ENCODE measurements at places on chromosomes 5 and 9. TPM values are rescaled to one million over a fixed set of nuclear protein-coding genes. Genes with fewer than 3 reads are reported as not detected.

The CTXN3 gene
- not detected for total RNA-seq

GRCh38 chr5:111453295-111453694, 59.0 kb downstream of the STARD4 start:
- no peak for DNase-seq

GRCh38 chr5:171142617-171143016, 166.4 kb upstream of the TLX3 start:
- no peak for DNase-seq

The LHX3 gene
- not detected for total RNA-seq

GRCh38 chr5:65812648-65813047, 90.6 kb downstream of the NLN start:
- DNase-seq: no peak

The ARL14EPL gene
- total RNA-seq: not detected

The CNTLN gene
- total RNA-seq: 18.3 TPM

The SOX30 gene
- total RNA-seq: not detected

- DNase-seq: peak; percentile 53
Observed at GRCh38 chr5:115624994-115625393, 842 bp downstream of the TMED7 start.

DNA sequence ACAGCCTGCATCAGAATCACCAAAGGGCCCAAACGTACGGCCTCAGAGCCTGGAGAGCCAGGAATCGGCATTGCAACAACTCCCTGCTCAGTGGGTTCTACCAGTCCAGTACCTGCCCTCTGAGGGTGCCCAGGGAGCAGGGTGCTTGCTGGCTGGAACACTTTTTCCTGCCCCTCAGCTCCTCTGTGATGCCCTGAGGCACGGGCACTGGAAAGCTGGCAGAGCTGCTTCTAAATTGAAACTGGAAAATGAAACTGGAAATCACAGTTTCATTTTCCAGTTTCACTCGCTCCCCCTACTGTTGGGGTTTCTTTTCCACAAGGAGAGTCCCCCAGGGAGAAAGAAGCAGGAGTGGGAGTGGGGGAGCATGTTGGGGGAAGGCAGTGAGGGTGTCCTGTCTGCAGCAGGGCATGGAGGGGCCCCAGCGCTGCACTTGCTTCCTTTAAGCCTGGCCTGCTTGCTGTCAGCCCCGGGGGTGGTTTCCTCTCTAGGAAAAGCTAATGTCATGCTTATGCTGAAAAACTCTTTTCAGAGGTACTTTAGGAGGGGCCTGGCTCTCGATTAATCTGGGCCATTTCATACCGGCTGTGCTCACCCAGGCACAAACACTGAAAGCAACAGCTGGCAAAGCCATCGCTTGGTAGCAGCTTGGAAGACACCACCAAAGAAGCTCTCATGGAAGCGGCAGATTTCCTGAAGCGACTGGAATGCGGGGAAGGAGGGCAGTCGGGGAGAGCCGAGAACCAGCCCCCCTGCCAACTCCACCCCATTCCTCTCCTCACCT, 26.2 kb downstream of the IRF1 start:
- no peak for DNase-seq

DNA sequence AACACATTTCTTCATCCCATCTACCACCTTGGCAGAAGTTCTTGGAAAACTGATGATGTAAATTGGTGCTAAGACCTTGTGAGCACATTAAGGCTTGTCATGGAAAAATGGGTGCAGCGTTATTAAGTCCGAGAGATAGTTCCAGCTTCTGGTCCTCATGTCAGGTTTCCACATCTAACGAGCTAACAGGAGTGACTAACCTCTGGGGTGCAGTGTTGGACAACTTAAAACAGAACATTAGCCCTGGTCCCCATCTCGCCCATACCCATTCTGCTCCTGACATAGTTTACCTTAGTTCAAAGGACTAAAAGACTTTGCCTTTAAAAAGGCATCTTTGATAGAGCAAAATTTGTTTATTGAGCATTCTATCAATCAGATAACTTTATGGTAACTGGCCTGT, 128.0 kb downstream of the SLC1A3 start:
- peak; percentile 63 for DNase-seq

- no peak for DNase-seq
Observed at GRCh38 chr5:129593525-129593924, 133.4 kb downstream of the ADAMTS19 start.

DNA sequence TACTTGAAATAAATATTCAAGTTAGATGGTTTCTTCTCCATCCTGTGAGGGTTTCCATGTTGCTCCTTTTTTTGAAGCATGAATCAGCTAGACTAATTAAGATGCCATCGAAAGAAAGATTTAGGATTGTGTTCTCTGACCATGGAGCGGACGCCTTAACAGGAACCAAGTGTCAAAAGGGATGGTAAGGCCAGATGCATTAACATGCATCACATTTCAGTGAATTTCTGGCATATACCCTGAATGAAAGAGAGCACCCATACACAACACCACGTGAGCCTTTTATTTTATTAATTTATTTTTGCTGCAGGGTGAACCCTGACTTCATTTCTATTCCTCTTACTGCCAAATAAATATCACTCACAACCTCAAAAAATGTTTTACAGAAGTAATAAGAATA, 1045.3 kb upstream of the ARRDC3 start:
- DNase-seq: no peak

The CEL gene
- total RNA-seq: 0.19 TPM

DNA sequence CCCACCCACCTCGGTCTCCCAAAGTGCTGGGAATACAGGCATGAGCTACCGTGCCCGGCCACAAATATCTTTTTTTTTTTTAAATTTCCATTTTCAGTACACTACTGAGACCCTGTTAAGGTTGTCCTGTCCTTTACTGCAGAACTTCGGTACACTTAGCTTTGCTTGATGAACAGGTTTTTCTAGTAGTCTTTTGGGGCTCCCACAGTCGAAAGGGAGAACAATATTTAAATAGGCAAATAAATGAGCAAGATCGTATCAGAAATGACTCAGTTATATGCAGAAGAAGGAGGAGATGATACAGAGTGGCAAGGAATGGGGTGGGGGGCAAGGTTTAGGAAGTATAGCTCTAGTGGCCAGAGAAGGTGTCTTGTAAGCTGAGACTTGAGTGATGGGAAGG, 52.7 kb downstream of the MSX2 start:
- DNase-seq: no peak

DNA sequence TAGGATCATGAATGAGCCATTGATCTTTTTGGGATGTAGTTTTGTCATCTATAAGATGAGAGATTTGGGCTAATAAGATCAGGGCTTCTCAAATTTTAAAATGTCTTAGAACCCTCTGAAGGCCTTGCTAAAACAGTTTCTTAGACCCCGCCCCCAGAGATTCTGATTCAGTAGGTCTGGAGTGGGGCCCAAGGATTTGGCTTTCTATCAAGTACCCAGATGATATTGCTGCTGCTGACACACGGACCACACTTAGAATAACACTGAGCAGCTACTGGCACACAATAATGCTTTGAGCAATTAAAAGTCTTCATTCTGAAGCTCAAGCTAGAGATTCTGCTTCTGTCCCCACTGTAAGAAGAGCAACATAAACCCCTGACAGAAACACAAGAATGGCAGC, 216.7 kb downstream of the SMARCA2 start:
- DNase-seq: peak; percentile 72

The PCDHAC2 gene
- not detected for total RNA-seq

- no peak for DNase-seq
Observed at GRCh38 chr9:112299514-112299913, 33.9 kb downstream of the PTBP3 start.

DNA sequence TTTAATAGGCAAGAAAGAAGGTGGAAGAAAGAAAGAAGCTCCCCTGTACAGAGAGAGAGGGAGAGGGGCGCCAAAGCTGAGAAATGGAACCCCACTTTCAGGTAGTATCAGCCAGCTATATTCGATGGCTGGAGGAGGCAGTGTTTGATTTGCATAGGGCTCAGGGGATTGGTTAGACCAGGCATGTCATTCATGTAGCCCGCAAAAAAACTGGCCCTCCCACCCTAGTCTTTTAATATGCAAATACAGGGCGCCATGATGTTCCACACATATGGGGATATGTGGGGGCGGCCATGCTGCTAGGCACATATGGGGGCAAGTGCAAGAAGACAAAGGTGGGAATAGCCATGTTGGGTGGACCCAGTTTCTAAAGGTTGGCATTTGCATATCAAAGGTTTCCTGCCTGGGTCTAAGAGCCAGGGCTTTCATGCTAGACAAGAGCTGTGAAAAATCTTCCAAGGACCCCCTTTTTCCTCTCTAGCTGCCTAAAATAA, 174.4 kb upstream of the ADRA1B start:
- DNase-seq: no peak

The TSSK1B gene
- not detected for total RNA-seq

DNA sequence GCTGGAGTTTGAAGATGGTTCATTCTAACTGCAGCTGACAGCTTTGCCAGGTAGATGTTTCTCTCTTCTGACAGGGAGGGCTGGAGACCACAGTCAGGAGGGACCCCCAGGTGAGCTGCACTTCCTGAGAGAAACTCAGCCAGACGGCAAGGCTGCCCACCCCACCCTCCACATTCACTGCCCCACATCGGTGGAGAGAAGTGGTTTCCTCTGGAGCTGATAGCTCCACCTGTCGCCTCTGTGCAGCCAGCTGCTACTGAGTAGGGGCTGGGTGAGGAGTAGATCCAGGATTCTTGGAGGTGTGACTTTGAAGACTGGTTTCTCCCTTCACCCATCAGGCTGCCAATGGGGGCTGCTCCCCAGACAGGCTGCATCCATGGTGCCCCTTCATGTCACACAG, 175.0 kb downstream of the CARTPT start:
- DNase-seq: no peak

The EPB41L4B gene
- total RNA-seq: not detected

DNA sequence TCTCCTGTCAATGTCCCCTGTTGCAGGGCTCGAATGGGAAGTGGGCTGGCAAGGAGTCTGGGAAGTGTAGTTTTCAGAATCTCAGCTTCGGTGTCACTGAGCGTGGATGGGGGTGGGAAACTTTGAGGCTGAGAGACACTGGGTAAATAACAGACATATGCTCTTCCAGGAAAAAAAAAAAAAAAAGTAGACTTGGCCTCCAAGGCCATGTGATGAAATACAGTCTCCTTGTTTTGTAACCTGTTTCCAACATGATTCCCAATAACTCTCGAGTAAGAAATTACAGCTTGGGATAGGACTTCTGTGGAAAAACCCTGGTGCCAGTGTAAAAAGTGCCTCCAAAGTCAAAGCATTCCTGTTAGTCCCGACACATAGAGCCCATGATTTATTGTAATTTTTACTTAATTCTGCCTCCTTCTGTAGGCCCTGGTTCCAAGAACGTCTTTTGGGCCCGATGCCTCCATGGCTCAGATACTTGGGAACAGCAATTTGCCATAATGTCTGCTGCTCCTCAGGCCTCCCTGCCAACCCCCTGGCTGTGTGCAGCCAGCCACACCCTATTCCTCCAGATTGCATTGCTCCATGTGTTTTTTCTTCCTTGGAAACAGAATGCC, 119.5 kb upstream of the TNC start:
- no peak for DNase-seq

The NRG2 gene
- total RNA-seq: not detected

The MZB1 gene
- total RNA-seq: 31.0 TPM

The MYO10 gene
- total RNA-seq: not detected

DNA sequence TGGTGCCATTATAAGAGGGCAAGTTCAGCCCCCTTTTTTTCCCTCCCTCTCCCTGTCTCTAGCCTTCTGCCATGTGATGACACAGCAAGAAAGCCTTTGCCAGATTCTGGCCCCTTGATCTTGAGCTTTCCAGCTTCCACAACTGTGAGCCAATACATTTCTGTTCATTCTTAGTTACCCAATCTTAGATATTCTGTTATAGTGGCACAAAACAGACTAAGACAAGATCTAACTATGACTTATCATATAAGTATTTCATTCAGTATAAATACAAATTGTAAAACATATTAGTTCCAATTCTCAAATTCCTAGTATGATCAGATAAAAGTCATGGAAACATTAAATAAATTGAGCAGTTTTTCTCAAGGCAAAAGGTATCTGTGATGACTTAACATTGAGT, 276.3 kb downstream of the COX7C start:
- no peak for DNase-seq

The SPARC gene
- total RNA-seq: 0.54 TPM

- DNase-seq: no peak
Observed at GRCh38 chr9:128321879-128322403, 306 bp downstream of the TRUB2 start.

The CDC20B gene
- not detected for total RNA-seq

GRCh38 chr5:58191443-58191842, 268.4 kb downstream of the PLK2 start:
- no peak for DNase-seq

GRCh38 chr9:83405759-83406158, 132.4 kb downstream of the FRMD3 start:
- no peak for DNase-seq

- no peak for DNase-seq
Observed at GRCh38 chr5:43567967-43568366, 11.1 kb upstream of the PAIP1 start.

- DNase-seq: no peak
Observed at GRCh38 chr9:117074784-117075520, 339.9 kb downstream of the ASTN2 start.

- no peak for DNase-seq
Observed at GRCh38 chr9:89838621-89839020, 233.8 kb downstream of the GADD45G start.

- DNase-seq: no peak
Observed at GRCh38 chr9:12766357-12766756, 8.5 kb upstream of the LURAP1L start.

The IL9 gene
- total RNA-seq: not detected

- DNase-seq: no peak
Observed at GRCh38 chr5:84437673-84438315, 53.1 kb upstream of the EDIL3 start.

The SUSD3 gene
- total RNA-seq: 6.2 TPM

GRCh38 chr5:127471211-127471610, 46.2 kb upstream of the PRRC1 start:
- DNase-seq: no peak

DNA sequence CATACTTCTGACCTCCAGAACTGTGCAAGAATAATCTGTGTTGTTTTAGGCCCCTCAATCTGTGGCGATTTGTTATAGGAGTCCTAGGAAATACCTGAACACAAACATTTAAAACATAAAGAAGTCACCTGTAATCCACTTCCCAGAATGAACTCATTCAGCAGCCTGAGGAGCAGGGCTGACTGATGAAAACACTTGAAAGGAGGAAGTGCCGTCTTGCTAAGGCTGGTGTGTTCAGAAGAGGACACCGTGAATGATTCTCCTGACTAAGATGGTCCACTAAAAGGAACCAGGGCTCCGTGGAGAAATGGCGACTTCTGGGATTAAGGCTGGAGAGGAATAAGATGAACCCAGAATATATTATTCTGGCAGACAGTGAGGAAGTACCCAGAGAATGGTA, 18.7 kb upstream of the MARCHF6 start:
- DNase-seq: no peak

Data from Karpas-422 (cell line).